NCI-H1105 treated with DMSO at 0.1 percent for 48 hours (cell line): ENCODE measurements at places on chromosomes 1 and 21.

- DNase-seq, result no peak
These were observed 3.2 kb upstream of the GUK1 start for GRCh38 chr1:228136901-228137300.

- peak; percentile 78 for DNase-seq
These were observed 75.7 kb upstream of the C1orf87 start for GRCh38 chr1:60149251-60149650.

DNA sequence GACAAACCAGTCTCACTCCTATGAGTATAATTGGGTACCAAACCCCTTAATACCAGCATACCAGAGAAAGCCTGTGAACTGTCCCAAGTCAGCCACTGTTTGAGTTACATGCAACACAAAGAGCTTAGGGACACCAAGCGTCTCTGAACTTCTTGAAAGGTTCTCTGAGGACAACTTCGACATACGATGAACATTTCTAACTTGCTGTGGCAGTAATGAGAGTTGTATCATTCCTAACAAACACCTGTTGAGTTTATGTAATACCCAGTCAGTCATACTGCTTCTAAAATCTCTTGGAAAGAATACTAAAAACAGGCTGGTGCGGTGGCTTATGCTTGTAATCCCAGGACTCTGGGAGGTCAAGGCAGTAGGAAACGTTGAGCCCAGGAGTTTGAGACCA, 18.4 kb downstream of the CCT8 start:
- no peak for DNase-seq

DNA sequence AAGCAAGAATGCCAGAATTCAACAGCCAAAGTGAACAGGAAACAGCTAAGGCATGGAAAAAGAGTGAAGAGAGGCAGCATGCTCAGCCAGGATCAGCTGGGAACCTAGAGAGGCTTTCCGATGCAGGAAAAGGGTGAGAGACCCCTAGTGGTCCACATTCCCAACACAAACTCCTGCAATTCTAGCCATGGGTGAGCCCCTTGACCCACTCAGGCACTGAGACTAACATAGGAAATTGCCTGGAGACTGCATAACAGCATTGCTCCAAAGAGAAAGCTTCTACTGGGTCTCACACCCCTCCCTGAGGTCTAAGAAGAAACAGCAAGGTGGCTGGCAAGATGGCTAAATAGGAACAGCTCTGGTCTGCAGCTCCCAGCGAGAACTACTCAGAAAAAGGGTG, 123.2 kb downstream of the LHX8 start:
- DNase-seq, result no peak

DNA sequence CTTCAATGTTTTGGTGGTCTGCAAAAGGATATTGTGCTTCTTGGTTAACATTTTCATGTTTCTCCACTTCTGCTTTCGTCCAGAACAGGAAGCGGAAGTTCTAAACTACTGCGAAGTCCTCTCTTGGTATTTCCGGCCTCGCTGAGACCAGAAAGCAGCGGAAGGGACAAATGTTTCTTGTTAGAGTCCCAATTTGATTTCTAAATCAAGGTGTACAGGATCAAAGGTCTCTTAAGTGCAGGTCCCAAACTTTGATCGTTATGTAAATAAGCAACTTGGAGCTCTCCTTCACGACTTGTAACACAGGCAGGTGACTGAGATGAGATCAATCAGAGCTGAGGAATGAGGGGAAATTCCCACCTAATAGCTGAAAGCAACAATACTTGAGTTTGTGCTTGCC, 40.1 kb upstream of the HMCN1 start:
- DNase-seq, result no peak

GRCh38 chr1:245704341-245704740, 549.6 kb downstream of the KIF26B start:
- DNase-seq, result no peak

- no peak for DNase-seq
These were observed 501.4 kb upstream of the USP24 start for GRCh38 chr1:55716610-55717009.

GRCh38 chr1:81424061-81424460, 376.7 kb upstream of the ADGRL2 start:
- DNase-seq, result no peak

DNA sequence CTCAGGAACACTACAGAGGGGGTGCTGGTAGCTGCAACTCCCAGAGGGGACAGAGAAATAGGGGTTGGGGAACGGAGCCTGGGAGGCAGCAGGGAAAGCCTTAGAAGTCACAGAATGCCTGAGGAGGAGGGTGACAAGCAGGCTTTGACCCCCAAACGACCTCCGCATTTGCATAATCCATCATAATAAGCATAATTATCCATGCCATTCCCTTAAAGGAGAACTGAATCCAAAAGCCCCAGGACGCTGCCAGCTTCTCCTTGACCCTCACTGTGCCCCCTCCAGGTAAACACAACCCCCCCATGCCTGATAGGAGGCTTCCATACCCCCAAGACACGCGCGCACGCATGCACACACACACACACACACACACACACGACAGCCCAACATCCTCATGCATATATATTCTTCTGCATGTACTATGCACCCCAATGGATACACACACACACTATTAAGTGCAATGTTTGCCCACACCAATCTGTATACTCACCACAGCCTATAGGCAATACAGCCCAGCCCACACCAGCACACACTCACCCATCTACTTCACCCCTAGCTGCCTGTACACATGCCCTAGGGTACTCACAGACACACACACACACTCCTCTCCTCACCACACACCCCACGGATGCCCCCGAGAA, 27.8 kb downstream of the SDC3 start:
- DNase-seq, result no peak

DNA sequence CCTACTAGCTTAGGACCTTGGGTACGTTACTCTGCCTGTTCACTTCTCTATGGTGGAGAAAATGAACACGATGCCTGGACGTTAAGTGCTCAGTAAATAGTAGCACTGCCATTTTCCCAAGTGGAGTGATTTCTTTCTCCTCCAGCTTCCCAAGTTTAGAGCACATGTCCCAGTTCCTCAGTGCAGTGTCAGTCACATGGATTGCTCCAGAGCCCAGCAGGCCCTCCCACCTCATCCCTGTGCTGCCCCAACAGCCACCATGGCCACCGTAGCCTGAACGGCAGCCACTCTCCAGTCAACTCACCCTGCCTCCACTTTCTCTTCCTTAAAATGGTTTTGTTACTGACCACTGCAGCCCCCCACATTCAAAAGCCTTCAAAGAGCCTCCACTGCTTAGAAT, 8.5 kb downstream of the STMN1 start:
- DNase-seq, result no peak

GRCh38 chr1:221470000-221470698, 271.7 kb downstream of the DUSP10 start:
- no peak for DNase-seq

- no peak for DNase-seq
These were observed 53.7 kb upstream of the CACYBP start for GRCh38 chr1:174946031-174946430.

DNA sequence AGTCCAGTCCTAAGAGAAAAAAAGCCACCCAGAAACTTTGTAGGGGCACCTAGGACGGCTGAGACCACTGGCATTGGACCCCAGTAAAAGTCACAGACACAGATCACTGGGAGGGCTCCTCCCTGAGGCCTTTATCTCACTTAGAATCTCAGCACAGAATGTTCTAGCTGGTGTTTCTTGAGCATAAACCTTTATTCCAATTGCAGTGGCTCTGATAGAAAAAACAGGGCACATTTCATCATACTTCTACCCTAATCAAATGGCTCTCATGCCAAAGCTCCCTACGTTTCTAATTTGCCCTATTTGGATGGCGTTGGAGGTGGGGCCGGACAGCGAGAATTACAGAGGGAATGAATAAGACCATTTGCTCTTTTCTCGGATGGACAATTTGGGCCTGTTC, 53.8 kb downstream of the NGF start:
- DNase-seq, result no peak

GRCh38 chr1:161936786-161937185, 86.9 kb downstream of the OLFML2B start:
- DNase-seq, result no peak

- peak; percentile 18 for DNase-seq
These were observed 313.9 kb downstream of the BARHL2 start for GRCh38 chr1:90402893-90403849.

- peak; percentile 95 for DNase-seq
These were observed 329.1 kb upstream of the NFIA start for GRCh38 chr1:60753036-60753900.

DNA sequence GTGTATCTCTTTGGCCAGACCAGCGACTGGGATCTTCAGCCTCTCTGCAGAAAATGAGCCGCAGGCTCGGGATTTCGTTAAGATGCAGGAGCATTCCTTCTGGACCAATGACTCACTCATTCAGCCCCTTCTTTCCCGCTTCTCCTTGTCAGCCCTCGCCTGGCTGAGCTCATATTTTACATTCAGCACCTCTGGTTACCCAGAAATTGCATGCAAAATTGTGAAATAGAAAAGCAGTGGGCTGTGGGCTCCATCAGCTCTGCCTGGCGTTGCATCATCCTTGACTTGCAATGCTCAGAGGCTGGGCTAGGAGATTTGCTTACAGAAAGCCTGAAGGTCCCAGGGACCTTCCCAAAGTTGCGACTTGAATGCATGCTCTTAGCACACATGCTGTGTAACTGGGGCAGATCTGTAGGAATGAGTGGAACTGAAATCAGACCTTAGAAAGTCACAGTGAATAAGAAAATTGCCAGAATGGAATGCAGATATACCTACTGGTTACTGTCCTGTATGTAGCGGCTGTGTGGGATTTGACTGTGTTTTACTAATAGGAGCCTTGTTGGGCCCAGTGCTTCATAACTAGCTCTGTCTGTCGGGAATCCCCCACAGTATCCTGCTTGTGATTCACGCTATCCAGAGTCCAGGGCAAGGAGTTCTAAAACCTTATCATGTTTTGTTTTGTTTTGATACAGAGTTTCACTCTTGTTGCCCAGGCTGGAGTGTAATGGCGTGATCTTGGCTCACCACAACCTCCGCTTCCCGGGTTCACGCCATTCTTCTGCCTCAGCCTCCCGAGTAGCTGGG, 444.8 kb downstream of the KIF26B start:
- no peak for DNase-seq

GRCh38 chr21:34979383-34979782, 69.7 kb downstream of the RUNX1 start:
- DNase-seq, result no peak

DNA sequence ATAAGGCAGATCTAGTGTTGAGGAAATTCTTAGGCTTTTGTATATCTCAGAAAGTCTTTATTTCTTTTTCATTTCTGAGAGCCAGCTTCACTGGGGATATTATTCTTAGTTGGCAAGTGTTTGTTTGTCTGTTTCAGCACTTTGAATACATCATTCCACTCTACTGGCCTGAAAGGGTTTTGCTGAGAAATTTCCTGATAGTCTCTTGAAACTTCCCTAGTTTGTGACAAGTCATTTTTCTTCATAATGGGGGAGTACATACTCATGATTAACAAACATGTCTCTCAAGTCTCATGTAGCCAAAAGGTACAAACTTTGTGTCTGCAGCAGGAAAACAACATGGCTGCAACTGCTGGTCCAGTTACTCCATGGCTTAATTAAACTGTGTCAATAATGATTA, 6.3 kb upstream of the KRTAP26-1 start:
- DNase-seq, result no peak

- no peak for DNase-seq
These were observed 2.9 kb downstream of the UBAP2L start for GRCh38 chr1:154223621-154224020.

DNA sequence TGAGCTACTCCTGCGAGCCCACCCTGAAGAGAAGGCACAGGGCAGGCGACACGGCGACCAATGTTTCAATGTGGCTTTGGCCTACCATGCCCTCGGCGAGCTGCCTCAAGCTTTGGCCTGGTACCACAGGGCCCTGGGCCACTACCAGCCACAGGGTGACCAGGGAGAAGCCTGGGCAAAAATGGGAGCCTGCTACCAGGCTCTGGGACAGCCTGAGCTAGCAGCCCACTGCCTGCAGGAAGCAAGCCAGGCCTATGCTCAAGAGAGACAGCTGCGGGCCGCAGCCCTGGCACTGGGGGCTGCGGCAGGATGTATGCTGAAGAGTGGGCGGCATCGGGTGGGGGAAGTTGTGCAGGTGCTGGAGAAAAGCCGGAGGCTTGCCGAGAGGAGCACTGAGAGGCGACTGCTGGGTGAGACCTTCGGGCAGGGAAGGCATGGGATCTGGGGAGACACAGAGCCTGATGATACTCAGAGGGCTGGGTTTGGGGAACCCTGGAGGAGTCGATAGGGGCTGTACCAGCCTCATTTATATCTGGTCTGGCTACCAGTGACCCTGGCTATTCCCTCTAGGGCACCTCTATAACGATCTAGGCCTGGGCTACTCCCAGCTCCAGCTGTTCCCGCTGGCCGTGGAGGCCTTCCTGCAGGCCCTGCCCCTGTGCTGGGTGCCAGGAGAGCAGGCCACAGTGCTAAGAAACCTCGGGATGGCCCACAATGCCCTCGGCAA, 2.3 kb downstream of the TTC24 start:
- DNase-seq, result no peak

- no peak for DNase-seq
These were observed 12.3 kb downstream of the IGSF21 start for GRCh38 chr1:18119771-18120377.

- peak; percentile 78 for DNase-seq
These were observed 140.7 kb upstream of the VAMP3 start for GRCh38 chr1:7630378-7630777.
